ENCODE measurements at places on chromosomes 2 and 18.

DNA sequence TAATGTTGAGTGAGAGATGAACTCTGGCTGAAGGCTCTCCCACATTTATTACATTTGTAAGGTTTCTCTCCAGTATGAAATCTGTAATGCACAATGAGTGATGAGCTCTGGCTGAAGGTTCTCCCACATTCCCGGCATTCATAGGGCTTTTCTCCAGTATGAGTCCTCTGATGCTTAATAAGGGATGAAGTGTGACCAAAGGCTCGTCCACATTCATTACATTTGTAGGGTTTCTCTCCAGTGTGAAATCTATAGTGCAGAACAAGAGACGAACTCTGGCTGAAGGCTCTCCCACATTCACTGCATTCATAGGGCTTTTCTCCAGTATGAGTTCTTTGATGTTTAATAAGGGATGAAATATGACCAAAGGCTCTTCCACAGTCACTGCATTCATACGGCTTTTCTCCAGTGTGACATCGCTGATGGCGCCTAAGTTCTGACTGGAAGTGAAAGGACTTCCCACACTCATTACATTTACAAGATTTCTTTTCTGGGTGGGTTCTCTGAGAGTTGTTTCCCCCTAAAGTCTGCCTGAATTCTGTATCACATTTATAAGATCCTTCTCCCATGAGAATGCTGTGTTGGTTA lies 10.2 kb downstream of the ZNF514 start:
- DNase-seq = no peak

DNA sequence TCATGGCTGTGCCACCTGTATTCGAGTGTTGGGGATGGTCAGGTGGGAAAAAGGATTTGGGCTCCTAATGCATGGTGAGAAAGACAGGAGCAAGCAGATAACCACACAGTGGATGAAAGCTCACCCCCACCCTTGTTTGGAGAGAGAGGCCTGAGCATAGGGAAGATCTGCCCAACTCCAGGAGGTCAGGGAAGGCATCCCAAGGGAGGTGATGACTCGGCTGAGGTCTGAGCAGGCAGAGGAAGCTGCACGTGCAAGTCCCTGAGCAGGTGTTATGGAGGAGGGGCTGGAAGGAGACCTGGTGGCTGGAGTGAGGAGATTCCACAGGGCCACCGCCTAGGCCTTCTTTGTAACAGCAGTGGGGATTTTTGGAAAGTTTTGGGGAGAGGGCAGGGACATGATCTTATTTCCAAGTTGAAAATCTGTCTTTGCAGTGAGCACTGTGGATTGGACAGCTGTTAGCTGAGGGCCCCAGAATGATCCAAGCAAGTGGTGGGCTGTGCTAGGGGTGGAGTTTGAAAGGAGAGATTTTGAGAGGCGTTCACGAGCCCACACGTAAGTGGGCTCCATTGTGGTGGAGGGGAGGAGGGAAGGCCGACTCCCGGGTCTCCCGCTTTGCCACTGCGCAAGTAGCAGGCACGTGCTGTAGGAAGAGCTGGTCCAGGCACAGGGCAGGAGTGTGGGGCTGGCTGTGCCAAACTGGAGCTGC lies 228.5 kb downstream of the GLI2 start:
- no peak for DNase-seq

DNA sequence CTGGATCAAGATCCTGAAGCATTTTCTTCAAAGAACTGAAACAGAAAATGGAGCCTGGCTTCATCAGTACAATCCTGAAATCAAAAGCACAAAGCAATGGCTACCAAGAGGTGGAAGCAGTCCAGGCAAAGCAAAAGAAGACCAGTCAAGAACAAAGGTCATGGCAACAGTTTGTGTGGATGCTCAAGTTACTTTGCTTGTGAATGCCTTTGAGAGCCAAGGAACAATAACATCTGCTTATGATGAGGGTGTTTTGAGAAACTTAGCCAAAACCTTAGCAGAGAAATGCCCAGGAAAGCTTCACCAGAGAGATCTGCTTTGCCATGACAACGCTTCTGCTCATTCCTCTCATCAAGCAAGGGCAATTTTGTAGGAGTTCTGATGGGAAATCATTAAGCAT lies 723.1 kb downstream of the TMEM182 start:
- no peak for DNase-seq

GRCh38 chr2:224145751-224146355 lies 106.8 kb upstream of the SERPINE2 start:
- DNase-seq = no peak

GRCh38 chr2:7634409-7634808 lies 717.2 kb downstream of the RNF144A start:
- DNase-seq = no peak

- no peak for DNase-seq
These were observed 67.7 kb downstream of the GALNT14 start for GRCh38 chr2:31070339-31071125.

- DNase-seq = no peak
These were observed 1120.8 kb upstream of the TMEFF2 start for GRCh38 chr2:193315428-193316091.

DNA sequence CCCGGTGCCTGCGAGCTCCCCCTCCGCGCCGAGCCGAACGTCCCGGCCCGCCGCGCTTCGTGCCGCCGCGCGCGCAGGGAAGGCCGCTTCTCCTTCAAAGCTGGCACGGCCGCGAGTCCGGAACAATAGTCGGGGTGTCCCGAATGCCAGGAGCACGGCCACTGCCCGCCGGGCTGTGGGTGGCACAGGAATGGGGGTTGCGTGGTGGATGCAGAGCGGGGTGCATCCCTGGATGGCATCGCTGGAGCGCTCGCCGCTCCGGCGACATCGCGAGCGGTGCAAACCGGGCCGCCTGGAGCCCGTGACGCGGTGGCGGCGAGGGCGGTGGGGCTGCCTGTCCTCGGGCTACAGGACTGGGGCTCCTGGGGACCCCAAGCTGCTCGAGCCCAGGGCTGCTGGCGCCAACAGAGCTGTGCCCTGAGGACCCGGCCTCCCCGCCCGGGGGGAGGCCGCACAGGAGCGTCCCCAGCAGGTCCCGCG lies 1.1 kb upstream of the SATB2 start:
- no peak for DNase-seq

DNA sequence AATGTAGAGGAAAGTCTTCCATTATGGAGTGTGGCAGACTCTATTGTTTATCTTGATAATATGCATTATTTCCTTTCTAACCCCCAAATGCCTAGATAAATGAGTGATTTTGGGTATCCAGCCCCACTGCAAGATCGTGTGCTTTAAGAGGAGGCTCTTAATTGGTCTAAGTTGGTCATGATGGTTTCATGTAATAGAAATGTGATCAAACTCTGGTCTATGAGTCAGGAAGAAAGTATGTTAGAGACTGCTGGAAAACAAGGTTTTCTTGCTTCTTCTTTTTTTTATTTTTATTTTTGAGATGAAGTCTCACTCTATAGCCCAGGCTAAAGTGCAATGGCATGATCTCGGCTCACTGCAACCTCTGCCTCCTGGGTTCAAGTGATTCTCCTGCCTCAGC lies 344.5 kb upstream of the TNP1 start:
- no peak for DNase-seq

DNA sequence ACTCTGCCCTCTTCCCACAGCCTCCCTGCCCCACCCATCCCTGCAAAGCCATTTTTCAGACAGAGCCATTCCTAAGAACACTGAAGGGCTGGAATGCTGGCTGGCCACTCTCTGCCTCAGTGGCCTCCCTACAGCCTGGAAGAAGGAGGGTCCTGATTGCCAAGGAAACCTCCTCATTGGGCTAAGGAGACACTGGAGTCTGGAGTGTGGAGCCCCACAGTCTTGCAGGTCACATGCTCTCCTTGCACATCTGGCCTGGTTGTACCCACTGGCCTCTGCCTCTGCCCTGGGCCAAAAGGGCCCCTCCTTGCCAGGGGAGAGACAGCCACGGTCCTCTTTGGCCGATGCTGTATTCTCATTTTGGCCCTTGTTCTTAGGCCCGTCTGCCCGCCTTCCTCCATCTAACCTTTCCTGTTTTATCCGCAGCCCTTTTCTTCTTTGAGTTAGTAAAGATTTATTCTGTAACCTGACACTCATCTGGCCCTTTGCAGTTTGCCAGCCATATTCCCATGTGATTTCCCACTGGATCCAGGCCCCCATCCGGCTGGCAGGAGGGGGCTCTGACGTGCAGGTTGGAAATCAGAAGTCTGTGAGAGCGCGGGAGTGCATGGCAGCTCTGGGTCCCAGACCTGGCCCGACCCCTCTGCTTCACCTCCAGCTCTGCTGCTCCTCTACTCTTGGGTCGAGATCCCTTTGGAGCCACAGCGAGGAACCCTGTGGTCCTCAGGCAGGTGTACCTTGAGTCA lies 11.0 kb upstream of the CATIP start:
- DNase-seq = no peak

DNA sequence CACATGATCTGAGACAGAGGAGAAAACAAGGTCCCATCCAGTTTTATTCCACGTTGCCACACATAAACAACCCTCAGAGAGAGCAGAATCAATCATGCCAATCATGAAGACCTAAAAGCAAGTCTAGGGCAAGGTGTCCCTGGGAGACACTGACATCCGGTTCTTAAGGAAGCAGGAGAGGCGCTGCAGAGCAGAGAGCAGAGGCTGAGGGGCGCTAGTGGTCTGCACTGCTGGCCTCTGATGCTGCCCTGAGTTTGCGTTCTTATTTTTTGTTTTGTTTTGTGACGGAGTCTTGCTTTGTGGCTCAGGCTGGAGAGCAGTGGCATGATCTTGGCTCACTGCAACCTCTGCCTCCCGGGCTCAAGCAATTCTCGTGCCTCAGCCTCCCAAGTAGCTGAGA lies 83.3 kb downstream of the SMIM21 start:
- DNase-seq = no peak

GRCh38 chr2:181467966-181468707 lies 11.0 kb downstream of the ITGA4 start:
- DNase-seq = no peak

- DNase-seq = no peak
These were observed 820.4 kb downstream of the GALR1 start for GRCh38 chr18:78069784-78070664.

DNA sequence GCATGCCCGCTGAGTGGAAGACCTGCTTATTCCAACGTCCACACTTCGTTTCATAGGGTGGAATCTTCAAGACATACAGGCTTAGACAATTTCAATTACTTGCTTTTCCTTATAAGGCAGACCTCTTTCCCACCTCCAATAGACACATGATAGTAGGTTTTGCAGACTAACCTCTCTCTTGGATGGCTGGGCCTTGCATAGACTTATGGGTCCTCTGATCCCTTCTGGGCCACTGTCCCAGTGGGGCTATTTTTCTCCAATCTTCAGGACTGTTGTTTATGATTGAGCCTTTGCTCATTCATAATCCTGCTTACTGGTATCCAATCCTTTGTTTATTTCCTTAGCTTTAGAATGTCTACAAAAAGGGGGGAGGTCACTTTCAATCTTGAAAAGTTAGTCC lies 138.9 kb downstream of the FAM210A start:
- no peak for DNase-seq

GRCh38 chr2:140589273-140589672 lies 1541.5 kb downstream of the LRP1B start:
- DNase-seq = no peak

DNA sequence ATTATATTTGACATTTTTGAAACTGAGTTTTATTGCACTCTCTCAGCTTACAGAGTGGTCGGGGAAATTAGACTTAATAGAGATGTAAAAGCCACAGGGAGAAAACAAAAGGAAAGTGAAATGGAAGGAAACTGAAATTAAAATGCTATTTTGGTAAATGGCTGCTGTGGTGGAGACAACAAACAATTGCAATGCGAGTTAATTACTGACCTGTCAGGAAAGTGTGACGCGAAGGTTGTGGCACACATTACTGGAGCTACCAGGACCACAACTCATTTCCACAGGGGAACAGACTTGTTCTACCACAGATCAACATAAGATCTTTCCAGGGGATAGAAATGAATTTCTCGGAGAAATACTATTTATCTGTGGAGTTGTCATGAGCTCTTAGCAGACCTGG lies 19.5 kb downstream of the ARHGAP15 start:
- DNase-seq = no peak

DNA sequence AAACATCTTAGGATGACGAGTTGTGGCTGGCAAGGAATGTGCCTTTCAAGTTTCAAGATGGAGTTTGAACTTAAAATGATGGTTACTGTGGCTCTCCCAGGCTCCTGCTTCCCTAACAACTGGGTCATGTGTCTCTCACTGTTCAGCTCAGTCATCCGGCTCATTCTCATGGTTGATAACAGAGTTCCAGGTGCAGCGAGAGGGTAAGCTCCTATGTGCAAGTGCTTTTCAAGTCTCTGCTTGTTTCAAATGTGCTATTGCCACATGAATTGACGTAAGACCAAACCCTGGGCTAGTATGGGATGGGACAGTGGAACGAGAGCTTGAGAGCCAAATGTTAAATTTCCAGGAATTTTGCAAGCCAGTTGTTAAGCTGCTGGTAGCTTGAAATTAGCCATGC lies 19.5 kb upstream of the PUM2 start:
- DNase-seq = no peak

- DNase-seq = no peak
These were observed 12.5 kb upstream of the CABYR start for GRCh38 chr18:24126155-24126961.

- DNase-seq = no peak
These were observed 267.3 kb downstream of the SPAG16 start for GRCh38 chr2:213551526-213551925.

DNA sequence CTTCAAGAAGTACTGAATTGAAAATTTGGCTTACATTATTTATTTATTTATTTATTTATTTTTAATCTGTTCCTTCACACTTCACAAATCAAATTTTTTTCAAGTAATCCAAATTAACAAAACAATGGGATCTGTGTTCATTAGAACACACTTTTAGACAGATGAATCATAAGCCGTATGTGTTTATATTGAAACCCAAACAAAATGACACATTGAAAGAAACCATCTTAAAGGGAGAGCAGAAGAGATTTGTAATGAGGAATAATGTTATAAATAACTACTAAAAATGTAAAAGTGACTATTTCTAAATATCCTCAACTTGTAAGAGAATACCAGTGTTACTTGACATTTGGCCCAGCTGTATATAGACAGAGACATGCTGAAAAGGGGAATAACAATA lies 991.0 kb upstream of the CHAC2 start:
- DNase-seq = no peak

- DNase-seq = no peak
These were observed 229.5 kb upstream of the ZC3H15 start for GRCh38 chr2:186256540-186256939.

- no peak for DNase-seq
These were observed 341.2 kb downstream of the PIK3C3 start for GRCh38 chr18:42296192-42296591.

DNA sequence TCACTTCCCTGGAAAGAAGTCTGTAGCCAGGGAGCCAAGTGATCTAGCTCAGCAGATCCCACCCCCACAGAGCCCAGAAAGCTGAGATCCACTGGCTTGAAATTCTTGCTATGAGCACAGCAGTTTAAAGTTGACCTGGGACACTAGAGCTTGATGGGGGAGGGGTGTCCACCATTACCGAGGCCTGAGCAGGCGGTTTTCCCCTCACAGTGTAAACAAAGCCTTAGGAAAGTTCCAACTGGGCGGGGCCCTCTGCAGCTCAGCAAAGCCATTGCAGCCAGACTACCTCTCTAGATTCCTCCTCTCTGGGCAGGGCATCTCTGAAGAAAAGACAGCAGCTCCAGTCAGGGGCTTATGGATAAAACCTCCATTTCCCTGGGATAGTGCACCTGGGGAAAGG lies 887.2 kb upstream of the LRATD1 start:
- DNase-seq = no peak

Data from H1 (cell line).